Neural progenitor cell (in vitro differentiated cells): ENCODE measurements at places on chromosomes 12 and 14. TPM values are rescaled to one million over a fixed set of nuclear protein-coding genes. Genes with fewer than 3 reads are reported as not detected.
A peak's percentile ranks its signal among the peaks of the same experiment; 100 is the strongest.

ZBTB42 gene
- 0.41 and 1.1 TPM in 2 replicates for total RNA-seq

RHEBL1 gene
- 5.3 and 6.0 TPM in 2 replicates for total RNA-seq

GRCh38 chr14:103534576-103535061 is 5.6 kb downstream of the TRMT61A start:
- H3K4me1 ChIP-seq = peaks cover 3% of the 10 kb centered on the region
- no peak for DNase-seq
- no peak overlapping the region for H3K27ac ChIP-seq
- no peaks in the 10 kb centered on the region for H3K36me3 ChIP-seq
- no peaks in the 10 kb centered on the region for H3K27me3 ChIP-seq
- no peak overlapping the region for H3K4me3 ChIP-seq

DNA sequence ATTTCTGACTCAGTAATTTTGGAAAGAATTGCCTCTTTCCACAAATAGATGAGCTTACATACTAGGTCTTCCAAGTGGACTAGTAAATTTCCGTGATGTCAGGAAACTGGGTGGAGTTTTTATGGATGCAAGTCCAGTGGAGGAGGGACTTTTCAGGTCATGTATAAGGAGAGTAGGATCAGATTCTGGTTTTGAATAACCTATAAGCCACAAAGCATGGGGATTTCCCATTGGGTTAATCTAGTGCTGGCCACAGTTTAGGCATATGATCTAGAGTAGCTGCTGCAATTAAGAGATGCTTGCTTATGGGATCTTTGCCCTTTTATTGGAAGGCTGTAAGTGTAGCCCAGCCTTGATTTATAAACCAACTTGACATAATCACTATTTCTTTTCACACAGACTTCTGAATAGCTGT is 33.8 kb downstream of the STK38L start:
- H3K4me1 ChIP-seq = peaks cover 22% of the 10 kb centered on the region
- H3K36me3 ChIP-seq = no peaks in the 10 kb centered on the region
- H3K4me3 ChIP-seq = no peak overlapping the region
- H3K27ac ChIP-seq = no peak overlapping the region

- H3K27ac ChIP-seq = no peak overlapping the region
- no peaks in the 10 kb centered on the region for H3K4me1 ChIP-seq
- no peak overlapping the region for H3K4me3 ChIP-seq
These were observed 84.4 kb downstream of the SPATS2 start for GRCh38 chr12:49451468-49452259.

GRCh38 chr12:104957719-104958000 is 430 bp downstream of the SLC41A2 start:
- H3K36me3 ChIP-seq = no peaks in the 10 kb centered on the region
- peak overlapping the region; percentile 91 for H3K4me3 ChIP-seq
- H3K27me3 ChIP-seq = peaks cover 64% of the 10 kb centered on the region
- no peak overlapping the region for H3K27ac ChIP-seq

- H3K27me3 ChIP-seq = no peaks in the 10 kb centered on the region
These were observed 455.5 kb upstream of the MGAT4C start for GRCh38 chr12:86711731-86712130.

DNA sequence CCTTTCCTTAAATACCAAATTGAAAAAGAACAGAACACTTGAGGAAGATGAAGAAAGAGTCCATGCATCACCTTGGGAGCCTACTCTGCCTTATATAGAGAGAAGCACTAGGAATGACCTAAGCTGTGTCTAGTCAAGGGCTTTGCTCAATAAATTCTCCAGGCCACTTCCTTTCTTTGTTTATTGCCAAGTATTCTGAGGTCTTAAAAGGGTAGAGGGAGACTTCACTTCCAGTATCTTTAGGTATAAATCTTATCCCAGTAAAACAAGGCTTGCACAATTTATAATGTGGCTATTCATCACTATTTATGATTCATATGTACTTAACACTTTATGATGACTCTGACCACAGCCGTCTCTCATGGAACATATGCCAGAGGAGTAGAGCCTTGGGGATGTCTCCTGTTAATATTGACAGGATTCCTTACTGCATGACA is 85.1 kb upstream of the ARHGAP5 start:
- H3K4me1 ChIP-seq = peaks cover 8% of the 10 kb centered on the region
- H3K27ac ChIP-seq = no peak overlapping the region
- H3K36me3 ChIP-seq = no peaks in the 10 kb centered on the region
- H3K4me3 ChIP-seq = no peak overlapping the region

- H3K36me3 ChIP-seq = no peaks in the 10 kb centered on the region
- no peak for DNase-seq
- H3K4me1 ChIP-seq = peaks cover 11% of the 10 kb centered on the region
These were observed 41.5 kb upstream of the ASPG start for GRCh38 chr14:104044016-104044415.
